ENCODE measurements at places on chromosomes 6 and 20. TPM values are rescaled to one million over a fixed set of nuclear protein-coding genes. Genes with fewer than 3 reads are reported as not detected.

GRM4 gene
- 5.3 TPM for total RNA-seq

IRF4 gene
- 0.31 TPM for total RNA-seq

C2 gene
- total RNA-seq, result 0.86 TPM

PXT1 gene
- not detected for total RNA-seq

PRIM2 gene
- total RNA-seq, result 43.0 TPM

BPI gene
- not detected for total RNA-seq

Measured in H9 (cell line).